ENCODE measurements at places on chromosomes 12 and 14.
A peak's percentile ranks its signal among the peaks of the same experiment; 100 is the strongest.

GRCh38 chr12:76420222-76420621, 72.0 kb upstream of the BBS10 start:
- no peak for DNase-seq

GRCh38 chr14:58805605-58806409, 168.0 kb downstream of the DACT1 start:
- DNase-seq = no peak

DNA sequence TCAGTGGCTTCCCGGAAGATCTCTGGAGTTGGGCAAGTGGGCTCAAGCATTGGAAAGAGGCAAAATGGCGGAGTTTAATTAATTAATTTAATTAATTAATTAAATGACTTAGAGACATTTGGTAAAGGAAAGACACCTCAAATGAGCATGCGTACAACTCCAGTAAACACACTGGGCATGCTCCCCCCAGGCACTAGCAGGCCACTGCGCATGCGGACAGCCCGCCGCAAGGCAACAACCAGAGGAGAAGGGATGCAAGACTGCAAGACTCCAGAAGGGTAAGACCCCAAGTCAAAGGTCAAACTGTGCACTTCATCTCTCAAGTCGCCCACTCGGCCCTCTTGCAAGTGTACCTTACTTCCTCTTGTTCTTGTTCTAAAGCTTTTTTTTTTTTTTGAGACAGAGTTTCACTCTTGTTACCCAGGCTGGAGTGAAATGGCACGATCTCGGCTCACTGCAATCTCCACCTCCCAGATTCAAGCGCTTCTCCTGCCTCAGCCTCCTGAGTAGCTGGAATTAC, 57.8 kb upstream of the PSMC1 start:
- DNase-seq = no peak

DNA sequence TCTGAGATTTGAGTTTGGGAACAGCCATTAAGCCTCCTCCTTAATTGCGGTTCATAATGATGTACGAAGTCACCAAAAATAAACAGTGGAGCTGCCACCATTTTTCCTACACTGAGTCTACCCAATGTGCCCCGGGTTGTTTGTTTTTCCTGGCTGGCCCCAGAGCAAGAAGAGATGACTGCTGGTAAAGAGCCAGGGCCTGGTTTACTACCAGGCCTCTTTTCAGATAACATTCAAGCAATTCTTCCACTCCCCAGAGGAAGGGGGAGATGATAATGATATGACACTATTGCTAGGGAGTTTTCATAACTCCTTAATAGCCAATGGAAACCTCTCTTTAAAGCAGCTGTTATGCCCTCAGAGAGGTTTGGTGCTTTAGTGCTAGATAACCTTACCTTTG, 42.3 kb downstream of the BRAP start:
- DNase-seq = no peak

GRCh38 chr12:77064896-77065360, 441 bp downstream of the E2F7 start:
- DNase-seq = peak; percentile 6

GRCh38 chr14:101810897-101811621, 49.5 kb downstream of the PPP2R5C start:
- no peak for DNase-seq

DNA sequence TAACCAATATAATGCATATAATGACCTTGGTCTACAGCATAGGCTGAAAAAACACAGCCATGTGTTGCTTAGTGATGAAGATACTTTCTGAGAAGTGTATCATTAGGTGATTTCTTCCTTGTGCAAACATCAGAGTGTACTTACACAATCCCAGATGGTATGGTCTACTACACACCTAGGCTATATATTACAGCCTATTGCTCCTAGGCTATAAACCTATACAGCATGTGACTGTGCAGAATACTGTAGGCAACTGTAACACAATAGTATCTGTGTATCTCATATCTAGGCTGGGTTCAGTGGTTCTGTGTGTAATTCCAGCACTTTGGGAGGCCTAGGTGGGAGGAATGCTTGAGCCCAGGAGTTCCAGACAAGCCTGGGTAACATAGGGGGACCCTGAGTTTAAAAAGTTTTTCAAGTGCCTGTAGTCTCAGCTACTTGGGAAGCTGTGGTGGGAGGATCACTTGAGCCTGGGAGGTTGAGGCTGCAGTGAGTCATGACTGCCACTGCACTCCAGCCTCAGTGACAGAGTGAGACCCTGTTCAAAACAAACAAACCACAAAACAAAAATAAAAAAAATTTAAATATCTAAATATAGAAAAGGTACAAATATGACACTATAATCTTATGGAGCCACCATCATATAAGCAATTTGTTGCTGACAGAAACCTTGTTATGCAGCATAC, 66.6 kb downstream of the GRIP1 start:
- DNase-seq = no peak

DNA sequence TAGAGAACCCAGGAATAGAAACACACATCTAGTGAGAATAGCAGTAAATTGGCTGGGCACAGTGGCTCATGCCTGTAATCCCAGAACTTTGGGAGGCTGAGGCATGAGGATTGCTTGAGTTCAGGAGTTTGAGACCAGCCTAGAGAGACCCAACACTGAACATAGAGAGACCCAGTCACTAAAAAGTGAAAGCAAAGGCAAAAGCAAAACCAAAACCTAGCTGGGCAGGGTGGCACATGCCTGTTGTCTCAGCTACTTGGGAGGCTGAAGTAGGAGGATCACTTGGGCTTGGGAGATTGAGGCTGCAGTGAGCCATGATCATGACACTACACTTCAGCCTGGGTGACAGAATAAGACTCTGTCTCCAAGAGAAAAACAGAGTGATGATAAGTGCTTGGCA, 37.5 kb upstream of the MIS18BP1 start:
- no peak for DNase-seq

- no peak for DNase-seq
These were observed 19.6 kb upstream of the HDAC7 start for GRCh38 chr12:47839214-47839876.

- DNase-seq = no peak
These were observed 753 bp downstream of the RPH3A start for GRCh38 chr12:112792301-112792700.

DNA sequence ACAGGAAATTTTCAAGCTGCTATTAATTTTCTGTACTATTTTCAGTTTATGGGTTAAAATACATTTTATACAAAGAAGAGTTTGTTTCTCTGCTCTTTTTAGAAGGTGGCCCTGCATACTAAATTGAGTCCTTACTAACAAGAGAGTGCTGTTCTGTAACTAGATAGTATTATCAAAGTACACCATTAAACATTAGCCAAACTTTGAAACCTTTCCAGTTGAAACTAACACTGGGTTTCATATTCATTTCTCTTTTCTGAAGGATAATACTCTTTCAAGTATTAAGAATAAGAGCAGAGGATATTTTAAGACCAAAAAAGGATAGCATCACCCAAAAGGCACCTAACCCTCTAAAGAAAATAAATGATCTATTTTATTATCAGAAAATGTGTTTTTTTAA, 47.2 kb downstream of the PEBP1 start:
- no peak for DNase-seq

GRCh38 chr14:85587151-85587711, 57.3 kb downstream of the FLRT2 start:
- DNase-seq = no peak

DNA sequence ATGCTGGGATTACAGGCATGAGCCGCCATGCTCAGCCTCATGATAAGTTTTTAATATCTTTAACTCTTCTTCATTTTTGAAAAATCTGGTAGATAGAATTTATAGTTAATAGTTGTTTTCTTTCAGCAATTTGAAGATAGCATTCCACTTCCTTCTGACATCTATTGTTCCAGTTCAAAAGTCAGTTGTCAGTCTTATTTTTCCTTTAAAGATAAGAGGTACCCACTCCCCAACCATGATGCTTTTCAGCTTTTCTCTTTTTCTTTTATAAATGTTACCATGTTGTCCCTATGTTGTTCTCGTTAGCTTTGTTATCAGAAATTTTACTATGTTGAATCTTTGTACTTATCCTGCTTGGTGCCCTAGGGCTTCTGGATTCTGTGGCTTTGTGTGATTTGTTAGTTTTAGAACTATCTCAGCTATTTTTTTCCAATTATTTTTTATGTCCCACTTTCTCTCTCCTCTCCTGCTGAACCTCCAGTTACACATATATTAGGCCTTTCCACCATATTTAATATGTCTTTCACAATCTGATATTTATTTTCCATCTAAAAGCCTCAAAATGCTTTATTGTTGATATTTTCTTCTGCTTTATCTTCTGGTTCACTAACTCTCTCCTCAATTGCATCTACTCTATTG, 181.6 kb upstream of the FOXN3 start:
- no peak for DNase-seq

DNA sequence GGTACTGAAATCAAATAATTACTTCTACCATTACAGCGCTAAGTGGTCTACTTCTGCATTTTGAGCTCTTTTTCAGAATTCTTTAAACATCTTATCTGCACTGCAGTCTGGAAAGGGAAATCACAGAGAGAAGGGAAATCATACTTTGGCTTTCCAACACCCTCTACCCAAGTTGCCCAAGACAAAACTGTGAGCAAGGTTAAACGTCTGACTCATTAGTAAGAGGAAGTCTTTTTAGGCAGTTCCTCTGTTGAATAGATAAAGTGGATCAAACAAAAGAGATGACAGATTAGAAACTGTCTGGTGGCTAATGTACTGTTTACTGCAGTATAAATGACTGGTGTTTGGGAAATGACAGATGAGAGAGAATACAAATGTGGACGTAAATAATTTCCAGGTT, 858.1 kb downstream of the NRXN3 start:
- DNase-seq = no peak

- DNase-seq = no peak
These were observed 19.0 kb upstream of the ATF7 start for GRCh38 chr12:53645165-53645564.

- DNase-seq = no peak
These were observed 14.2 kb downstream of the FAM161B start for GRCh38 chr14:73935666-73936065.

GRCh38 chr14:91964011-91964410, 16.5 kb upstream of the FBLN5 start:
- DNase-seq = no peak

- DNase-seq = no peak
These were observed 5.5 kb downstream of the FAM186B start for GRCh38 chr12:49599961-49600360.

GRCh38 chr14:57575482-57575881, 81.8 kb upstream of the CCDC198 start:
- no peak for DNase-seq

DNA sequence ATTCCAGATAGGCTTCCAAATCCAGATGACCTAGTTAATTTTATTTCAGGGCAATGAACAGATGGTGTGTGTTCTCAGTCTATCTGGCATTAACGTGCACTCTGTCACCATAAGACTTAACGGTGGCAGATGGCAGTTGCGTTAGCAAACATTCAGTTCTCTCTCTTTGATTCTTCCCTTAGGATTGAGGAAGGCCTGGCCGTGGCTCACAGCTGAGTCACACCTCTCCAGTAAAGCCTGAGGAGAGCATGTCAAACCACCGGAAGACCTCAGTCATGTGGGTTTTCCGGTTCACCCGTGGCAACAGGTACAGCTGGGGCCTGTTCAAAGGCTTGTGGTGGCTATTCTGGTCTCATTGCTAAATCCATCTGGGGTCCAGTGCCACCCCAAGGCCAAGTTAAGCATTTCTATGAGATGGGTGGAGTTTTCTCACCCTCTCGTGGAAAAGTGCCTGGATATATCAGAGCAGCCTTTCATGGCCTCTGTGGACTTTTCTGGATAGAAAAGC, 545.1 kb upstream of the ATP2B1 start:
- DNase-seq = peak; percentile 13

DNA sequence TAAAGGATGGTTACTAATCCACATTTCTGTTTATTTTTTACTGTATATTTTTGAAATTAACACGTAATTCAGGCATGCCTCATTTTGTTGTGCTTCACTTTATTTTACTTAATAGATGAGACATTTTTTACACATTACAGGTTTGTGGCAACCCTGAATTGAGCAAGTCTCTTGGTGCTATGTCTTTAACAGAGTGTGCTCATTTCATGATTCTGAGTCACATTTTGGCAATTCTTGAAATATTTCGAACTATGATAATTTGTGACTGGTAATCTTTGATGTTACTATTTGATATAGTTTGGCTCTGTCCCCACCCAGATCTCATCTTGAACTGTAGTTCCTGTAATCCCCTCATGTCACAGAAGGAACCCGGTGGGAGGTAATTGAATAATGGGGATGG, 1120.5 kb upstream of the FLRT2 start:
- DNase-seq = no peak

DNA sequence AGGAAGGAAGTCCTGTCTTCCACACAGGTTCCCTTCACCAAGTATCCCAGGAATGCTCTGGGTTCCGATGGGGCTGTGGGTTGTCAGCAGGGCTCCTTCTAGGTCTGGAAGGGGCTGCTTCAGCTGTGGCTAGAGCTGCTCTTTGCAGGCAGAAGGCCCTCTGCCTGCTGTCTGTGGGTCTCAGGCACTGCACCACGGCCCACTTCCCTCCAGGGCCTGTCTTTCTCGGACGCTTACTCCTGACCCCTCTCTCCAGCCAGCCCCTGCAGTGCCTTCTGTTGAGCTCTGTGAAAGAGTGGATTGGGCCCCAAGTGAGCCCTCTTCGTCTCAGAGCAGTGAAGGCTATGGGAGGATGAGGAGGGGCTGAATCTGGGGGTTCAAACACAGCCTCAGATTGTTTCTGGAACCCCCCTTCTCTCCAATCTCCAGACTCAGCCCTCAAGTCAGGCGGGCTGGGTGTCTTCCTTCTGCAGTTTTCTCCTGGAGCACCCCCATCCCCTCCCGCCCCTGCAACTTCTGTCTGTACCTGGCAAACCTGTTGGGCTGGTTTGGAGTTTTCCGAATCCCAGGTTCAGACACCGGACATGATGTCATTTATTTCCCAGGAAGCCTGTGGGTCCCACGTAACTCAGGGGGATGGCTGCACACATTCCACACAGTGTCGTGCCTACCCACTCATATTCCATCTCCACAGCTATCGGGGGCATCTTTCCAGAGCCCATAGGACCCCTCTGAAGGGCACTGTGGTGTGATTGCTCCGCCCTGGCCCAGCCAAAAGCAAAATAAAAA, 24.9 kb upstream of the SPPL3 start:
- no peak for DNase-seq

DNA sequence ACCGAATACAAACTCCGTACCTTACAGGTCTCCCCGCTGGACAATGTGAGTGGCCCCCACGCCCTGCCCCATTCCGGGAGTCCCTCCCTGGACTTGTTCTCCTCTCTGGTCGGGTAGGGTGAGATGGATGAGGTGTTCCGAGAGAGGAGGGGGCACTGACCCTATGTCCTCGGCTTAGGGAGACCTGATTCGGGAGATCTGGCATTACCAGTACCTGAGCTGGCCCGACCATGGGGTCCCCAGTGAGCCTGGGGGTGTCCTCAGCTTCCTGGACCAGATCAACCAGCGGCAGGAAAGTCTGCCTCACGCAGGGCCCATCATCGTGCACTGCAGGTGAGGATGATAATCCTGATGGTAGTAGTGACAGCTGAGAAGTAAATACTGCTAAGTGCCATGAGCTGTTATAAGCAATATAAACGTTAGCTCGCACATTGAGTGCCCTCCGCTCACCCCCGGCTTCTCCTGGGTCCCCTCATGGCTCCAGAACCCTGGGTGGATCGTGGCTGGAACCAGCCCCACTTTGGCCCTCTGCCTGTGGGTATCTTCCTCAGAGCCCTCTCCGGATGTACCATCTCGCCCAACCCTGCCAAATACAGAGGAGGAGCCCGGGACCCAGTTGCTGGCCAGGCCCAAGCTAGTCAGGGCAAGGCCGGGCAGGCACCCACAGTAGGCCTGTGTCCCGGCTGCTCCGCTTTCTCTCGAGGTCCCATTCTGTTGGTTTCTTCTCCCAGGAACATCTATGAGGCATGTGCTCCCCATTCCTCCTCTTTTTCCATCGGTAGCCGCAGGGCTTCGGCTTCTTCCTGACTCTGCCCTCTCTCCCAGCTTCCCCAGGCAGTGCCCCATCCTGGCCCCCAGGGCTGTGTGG, 6.8 kb downstream of the PTPN6 start:
- no peak for DNase-seq

- no peak for DNase-seq
These were observed 482.9 kb downstream of the EGLN3 start for GRCh38 chr14:33467971-33468370.
